ENCODE measurements at places on chromosomes 6 and 20.

DNA sequence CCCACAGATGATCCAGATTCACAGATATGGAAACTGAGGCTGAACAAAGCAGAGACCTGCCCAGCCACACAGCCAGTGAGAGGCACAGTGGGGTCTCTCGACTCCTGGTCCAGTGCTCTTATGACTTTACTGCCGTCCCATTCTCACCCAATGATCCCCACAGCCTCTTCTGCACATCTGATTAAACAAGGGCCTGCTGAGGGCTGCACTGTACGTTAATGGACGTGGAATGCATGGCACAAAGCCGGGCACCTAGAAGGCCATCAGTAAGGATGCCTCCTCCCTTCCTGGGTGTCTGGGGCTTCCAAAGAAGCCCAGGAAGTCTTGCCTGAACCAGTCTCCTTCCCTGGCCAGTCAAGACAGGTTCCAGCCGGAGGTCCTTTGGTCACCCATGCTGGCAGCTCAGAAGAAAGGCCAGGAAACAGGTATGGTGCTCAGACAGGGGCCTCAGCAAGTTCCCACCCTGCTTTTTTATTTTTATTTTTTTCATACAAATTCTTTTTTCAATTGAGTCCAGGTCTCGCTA lies 3.8 kb downstream of the TFEB start:
- no peak for DNase-seq

DNA sequence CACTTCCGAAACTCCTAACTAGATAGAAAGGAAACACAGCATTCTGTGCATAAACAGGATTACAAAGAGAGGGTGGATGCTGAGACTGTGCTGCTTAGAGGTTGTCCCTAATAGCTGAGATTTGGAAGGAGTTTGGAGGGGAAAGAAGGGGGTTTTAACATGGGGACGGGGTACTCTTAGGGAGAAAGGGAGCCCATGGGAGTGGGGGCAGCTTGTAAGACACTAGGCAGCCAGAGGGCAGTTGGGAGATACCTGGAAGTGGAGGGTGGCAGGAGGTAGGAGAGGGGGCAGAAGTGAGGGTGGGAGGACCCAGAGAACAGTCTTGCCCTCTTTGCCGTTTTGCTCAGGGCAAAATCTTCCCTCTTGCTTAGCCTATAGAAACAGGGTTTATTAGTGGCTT lies 16.4 kb downstream of the MANBAL start:
- no peak for DNase-seq

DNA sequence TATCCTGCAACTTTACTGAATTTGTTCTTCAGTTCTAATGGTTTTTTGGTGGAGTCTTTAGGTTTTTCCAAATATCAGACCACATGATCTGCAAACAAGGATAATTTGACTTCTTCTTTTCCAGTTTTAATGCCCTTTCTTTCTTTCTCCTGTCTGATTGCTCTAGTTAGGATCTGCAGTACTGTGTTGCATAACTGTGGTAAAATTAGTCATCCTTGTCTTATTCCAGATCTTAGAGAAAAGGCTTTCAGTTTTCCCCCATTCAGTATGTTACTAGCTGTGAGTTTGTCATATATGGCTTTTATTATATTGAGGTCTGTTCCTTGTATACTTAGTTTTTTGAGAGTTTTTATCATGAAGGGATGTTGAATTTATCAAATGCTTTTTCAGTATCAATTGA lies 4.3 kb downstream of the MICA start:
- no peak for DNase-seq

GRCh38 chr20:11013801-11014200 lies 340.0 kb upstream of the JAG1 start:
- no peak for DNase-seq

GRCh38 chr6:48610846-48611245 lies 499.8 kb upstream of the PTCHD4 start:
- no peak for DNase-seq

DNA sequence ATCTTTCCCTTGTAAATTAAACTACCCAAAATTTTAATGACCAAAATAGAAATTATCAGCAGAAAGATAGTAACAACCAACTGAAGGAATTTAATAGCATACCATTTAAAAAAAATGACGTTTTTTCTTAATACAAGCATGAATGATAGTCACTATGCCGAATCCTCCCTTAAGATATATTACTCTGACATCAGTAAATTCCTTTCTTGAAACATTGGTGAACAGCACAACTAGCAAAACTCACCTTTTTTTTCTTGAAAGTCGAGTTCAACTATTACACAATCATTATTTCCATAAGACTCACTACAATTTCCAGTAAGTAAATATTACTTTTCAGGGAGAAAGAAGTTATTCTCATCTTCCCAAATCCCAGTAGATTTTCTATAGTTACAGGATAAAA lies 433.2 kb downstream of the GRIK2 start:
- no peak for DNase-seq

- DNase-seq = no peak
Measured at GRCh38 chr6:7907159-7907558, 3.4 kb downstream of the TXNDC5 start.

DNA sequence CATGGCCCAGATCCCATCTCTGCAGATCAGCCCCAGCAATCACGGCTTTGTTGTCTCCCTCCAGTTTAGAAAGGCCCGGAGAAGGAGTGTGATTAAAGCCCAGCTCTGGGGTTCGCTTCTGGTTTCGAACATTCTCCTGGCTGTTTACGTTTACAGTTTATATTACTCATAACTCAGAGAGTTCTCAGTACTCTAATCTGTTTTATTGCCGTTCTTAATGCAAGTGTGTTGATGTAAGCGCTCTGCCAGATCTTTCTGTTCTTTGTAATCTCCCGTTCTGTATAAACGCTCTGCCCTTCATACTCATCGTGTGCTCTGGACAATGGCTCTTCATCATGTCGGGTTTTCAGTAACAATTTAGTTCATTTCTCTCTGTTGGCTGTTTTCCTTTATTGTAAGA lies 118.0 kb upstream of the PRND start:
- DNase-seq = no peak

DNA sequence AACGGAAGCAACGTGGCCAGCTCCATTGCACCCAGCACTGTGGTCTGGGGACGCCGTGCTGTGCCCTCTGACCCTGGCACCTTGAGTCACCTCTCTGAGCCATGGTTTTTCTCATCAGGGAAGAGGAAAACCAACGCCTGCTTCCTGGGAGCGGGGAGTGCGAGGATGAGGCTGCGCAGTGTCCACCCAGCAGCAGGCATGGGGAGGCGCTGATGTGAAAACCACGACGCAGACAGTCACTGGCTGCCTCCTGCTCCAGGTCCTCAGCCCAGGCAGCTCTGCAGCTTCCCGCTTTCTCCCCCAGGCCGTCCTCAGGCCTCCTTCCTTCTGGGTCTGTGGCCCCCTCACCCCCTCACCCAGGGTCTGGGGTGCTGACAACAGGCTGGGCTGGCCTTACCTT lies 14.0 kb downstream of the GATA5 start:
- DNase-seq = no peak

GRCh38 chr20:38307371-38308046 lies 3.6 kb downstream of the BPI start:
- no peak for DNase-seq

- no peak for DNase-seq
Measured at GRCh38 chr20:35710884-35711587, 11.8 kb downstream of the ROMO1 start.

DNA sequence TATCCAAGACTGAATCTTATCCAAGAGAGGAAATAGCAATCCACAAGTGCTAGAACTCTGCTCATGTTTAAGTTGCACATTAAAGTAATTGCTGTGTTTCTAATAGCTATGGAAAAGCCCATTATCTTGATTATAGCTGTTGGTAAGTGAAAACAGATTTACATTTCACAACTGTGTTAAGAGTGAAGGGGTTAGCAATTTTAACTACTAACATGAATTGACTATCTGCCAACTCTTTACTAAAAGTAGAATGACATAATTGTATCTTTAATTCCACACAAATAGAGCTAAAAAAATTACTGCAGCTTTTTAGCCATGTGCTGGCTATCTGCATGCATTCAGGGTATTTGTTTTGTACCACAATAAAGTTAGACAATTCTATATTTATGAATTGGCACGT lies 277.9 kb upstream of the IRAK1BP1 start:
- peak; percentile 91 for DNase-seq

GRCh38 chr6:11604215-11604614 lies 66.7 kb downstream of the TMEM170B start:
- DNase-seq = no peak

DNA sequence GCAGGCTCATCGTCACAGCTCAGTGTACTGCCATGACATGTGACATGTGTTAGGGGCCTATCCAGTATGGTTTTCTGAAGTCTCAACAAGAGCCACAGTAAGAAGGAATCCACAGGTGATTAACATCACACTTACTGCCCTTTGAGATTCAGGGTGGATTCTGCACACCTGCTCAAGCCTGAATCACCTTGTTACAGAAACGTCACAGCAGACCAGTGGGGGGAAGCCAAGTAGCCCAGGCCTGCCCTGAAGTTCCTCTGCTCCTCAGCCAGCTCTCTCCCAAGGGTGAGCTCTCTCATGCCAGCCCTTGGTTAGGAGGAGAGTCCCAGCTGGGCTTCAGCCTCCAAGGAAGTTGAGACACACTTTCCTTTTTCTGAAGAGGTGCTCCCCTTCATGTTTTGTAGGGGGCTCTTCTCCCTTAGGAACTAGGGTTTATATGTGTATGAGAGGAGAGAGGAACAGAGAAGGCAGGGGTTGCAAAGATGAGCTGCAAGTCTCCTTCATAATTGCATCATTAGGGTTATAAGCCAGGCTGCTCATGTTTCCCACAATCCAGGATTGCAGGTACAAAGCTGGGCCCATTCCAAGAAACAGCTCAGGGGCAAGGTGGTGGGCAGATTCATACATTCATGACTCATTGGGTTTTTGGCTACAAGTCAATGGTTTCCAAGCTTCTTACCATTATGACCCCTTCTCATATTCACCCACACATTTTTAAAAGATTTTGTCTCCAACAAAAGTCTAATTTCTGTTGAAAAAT lies 11.6 kb downstream of the GSS start:
- DNase-seq = no peak

GRCh38 chr20:53599910-53600632 lies 6.4 kb upstream of the ZNF217 start:
- no peak for DNase-seq

DNA sequence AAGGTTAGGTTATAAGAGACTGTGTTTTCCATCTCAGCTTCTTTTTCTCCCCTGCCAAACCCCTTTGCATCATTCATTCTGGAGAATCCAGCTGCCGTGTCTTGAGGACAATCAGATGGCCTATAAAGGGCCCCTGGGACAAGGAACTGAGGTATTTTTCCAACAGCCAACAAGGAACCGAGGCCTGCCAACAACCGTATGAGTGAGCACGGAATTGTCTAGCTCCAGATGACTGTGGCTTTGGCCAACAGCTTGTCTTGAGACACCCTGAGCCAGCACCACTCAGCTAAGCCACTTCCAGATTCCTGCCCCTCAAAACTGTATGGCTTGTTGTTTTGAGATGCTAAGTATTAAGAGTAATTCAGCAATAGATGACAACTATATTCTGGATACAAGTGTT lies 433.7 kb upstream of the HSF2 start:
- no peak for DNase-seq

DNA sequence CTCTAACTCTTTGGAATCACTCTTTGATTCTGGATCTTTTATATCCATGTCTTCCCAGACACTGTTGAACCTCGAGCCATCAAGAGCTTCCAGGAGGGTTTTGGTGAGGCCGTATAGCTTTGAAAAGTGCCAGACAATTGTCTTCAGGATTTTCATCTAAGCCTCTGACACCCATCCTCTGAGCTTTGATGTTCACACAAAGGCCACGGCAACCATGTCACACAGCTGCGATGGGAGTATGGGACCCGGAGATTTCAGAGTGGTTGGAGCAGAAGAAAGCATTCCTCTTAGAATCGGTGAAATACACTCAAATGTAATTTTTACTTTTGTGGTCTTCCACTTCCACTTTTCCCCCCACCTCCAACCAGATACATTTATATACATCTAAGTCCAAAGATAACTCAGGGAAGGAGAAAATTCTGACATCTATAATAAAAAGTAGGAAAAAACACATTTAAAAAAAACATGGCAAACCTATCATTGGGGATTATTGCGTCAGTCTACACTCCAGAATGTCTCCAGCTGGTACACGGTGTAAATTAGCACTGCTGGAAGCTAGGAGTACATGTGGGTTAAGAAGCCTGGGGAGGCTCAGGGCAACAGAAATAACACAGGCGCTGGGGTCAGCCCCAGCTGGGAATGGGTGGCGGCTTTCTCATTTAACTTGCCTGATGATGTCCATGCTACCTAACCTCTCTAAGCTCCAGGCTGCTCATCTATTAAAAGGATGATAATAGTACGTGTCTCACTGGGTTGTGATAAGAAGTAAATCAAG lies 92.7 kb downstream of the LY86 start:
- DNase-seq = no peak

DNA sequence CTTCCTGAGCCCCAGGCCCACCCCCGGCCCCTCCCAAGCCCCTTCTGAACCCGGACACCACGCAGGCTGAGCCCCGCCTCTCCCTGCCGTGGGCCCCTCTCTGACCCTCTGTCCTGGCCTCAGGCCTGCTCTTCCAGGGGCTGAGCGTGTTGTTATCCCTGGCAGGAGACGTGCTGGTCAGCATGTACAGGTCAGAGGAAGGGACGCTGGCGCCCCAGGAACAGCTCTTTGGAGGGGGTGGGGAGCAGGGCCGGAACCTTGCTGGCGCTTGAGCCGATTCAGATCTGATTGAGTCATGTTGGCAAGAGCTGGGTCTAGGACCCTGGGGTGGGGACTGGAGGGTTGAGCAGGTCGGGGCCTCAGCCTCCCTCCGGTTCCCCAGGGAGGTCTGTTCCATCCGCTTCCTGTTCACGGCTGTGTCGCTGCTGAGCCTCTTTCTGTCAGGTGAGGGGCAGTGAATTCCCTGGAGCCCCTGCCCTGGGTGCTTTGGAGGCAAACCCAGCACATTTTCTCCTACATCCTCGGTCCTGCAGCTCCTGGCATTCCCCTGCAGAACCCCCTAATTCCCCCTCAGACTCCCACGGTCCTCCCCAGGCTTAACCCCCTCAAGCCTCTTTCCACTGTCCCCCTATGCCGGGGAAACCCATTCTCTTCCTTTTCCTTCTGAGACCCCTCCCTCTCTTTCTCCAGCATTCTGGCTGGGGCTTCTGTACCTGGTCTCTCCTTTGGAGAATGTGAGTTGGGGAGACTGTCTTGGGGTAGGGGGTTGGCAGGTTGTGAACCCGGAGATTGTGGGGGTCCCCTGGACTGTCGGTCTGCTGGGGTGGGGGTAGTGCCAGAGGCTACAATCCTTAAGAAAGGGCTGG lies 2.0 kb downstream of the SPAG4 start:
- peak; percentile 78 for DNase-seq

GRCh38 chr20:4607287-4607713 lies 114.4 kb upstream of the PRND start:
- DNase-seq = peak; percentile 58

DNA sequence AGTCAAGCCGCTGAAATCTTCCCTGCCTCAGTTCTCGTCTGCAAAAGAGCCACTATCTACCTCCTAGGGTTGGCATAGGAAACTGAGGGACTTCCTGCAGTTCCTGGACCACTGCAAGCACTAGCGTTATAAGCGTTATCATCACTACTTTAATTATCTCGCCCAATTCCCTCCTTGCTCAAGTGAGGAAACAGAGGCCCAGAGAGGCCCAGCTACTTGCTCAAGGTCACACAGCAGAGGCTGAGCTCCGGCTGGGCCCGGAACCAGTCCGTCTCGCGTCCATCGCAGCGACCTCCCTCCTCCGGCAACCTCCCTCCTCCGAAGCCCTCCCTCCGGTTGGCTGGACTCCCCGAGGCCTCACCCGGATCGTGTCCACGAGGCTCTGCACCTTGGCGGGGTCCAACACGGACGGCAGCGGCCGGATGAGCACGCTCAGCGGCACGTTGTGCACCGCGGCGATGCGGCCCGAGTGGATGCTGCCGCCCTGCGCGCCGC lies 338 bp downstream of the SRXN1 start:
- no peak for DNase-seq

All from NCI-H1105 (cell line).